ENCODE measurements at places on chromosomes 11 and 22.

- peak; percentile 21 for DNase-seq
Observed at GRCh38 chr22:29306175-29306834, at the start of gene GAS2L1. Gene GAS2L1, plus strand, starts transcription at chr22:29306650. Its CDS starts 1,456 bp downstream, at chr22:29308106.

DNA sequence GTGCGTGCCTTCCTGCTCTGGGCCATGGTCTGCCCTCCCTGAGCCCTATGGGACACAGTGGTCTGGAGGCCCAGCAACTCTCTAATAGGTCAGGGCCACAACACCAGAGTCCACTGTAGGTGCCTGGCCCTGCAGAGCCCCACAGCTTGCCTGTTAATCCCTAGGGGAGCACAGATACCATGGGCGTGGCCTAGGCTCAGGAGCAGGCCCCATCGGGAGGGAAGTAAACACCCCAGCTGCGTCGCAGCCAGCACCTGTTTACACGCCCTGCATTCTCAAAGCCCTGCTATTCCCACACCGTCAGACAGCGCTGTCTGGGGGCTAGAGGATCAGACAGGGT lies 2.5 kb downstream of the KCTD17 start:
- DNase-seq, result no peak

DNA sequence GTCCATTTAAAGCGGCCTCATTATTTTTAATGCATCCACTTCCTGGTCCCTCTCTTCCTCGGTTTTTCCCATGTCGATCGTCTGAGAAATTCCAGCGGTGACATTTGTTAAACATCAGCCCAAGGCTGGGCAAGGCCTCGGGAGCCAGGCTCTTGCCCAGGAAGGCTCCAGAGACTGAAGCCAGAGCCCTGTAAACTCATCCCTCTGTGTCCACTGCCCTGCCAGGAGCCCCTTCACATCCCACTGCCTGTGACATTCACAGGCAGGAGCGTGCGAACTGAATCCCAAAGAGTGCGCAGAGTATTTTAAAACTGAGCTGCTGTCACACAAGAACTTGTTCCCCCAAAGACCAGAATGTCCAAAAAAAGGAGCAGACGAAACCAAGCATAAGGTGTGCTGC lies 56.5 kb upstream of the ANO1 start:
- no peak for DNase-seq

GRCh38 chr11:118560806-118561205 lies 4.9 kb downstream of the IFT46 start:
- DNase-seq, result no peak

DNA sequence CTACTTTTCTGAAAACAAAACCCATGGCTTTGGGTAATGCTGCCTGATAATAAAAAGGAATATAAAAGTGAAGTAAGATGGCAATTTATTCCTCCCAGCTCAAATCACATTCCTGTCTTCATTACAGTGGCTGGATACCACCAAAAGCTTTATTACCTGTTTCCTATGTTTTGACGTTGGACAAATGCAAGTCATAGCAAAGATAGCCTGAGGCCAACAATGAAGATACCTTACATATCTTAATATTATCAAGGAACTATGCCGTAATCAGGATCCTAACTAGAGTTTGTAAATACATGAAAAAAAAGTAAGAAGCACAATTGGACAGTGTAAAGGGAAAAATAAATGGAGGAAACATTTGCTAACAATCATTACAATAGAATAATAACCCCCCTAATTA lies 202.4 kb downstream of the SOX6 start:
- no peak for DNase-seq
